ENCODE measurements at places on chromosomes 6 and 20. TPM values are rescaled to one million over a fixed set of nuclear protein-coding genes. Genes with fewer than 3 reads are reported as not detected.

DNA sequence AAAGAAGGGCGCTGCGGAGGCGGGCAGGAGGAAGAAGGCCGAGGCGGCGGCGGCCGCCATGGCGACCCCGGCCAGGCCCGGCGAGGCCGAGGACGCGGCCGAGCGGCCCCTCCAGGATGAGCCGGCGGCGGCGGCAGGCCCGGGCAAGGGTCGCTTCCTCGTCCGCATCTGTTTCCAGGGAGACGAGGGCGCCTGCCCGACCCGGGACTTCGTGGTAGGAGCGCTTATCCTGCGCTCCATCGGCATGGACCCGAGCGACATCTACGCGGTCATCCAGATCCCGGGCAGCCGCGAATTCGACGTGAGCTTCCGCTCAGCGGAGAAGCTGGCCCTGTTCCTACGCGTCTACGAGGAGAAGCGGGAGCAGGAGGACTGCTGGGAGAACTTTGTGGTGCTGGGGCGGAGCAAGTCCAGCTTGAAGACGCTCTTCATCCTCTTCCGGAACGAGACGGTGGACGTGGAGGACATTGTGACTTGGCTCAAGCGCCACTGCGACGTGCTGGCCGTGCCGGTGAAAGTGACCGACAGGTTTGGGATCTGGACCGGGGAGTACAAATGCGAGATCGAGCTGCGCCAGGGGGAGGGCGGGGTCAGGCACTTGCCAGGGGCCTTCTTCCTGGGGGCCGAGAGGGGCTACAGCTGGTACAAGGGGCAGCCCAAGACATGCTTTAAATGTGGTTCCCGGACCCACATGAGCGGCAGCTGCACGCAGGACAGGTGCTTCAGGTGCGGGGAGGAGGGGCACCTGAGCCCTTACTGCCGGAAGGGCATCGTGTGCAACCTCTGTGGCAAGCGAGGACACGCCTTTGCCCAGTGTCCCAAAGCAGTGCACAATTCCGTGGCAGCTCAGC is 780 bp downstream of the ZCCHC3 start:
- H3K27ac ChIP-seq: peak overlapping the region; percentile 98
- DNase-seq: peak; percentile 65
- H3K27me3 ChIP-seq: no peaks in the 10 kb centered on the region
- no peaks in the 10 kb centered on the region for H3K4me1 ChIP-seq
- H3K4me3 ChIP-seq: peak overlapping the region; percentile 79

DNA sequence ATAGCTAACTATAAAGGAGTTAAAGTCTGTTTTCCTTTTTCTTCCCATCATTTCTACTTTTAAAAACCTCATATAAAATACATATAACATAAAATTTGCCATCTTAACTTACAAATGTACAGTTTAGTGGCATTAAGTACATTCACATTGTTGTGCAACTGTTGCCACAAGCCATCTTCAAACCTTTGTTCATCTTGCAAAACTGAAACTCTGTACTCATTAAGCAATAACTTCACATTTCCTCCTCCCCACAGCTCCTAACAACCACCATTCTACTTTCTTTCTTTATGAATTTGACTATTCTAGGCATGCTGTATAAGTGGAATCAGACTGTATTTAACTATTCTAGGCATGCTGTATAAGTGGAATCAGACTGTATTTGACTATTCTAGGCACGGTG is 4.5 kb downstream of the CCDC170 start:
- H3K4me3 ChIP-seq: no peak overlapping the region
- no peaks in the 10 kb centered on the region for H3K36me3 ChIP-seq
- DNase-seq: no peak
- H3K27me3 ChIP-seq: no peaks in the 10 kb centered on the region
- H3K4me1 ChIP-seq: no peaks in the 10 kb centered on the region

- H3K27ac ChIP-seq: no peak overlapping the region
- no peaks in the 10 kb centered on the region for H3K27me3 ChIP-seq
- DNase-seq: no peak
- no peak overlapping the region for H3K4me3 ChIP-seq
These were observed 11.0 kb downstream of the ROS1 start for GRCh38 chr6:117414770-117415169.

GRCh38 chr6:55882718-55883569 is 7.6 kb upstream of the BMP5 start:
- H3K4me3 ChIP-seq: no peak overlapping the region
- H3K36me3 ChIP-seq: no peaks in the 10 kb centered on the region
- no peak overlapping the region for H3K27ac ChIP-seq
- no peaks in the 10 kb centered on the region for H3K27me3 ChIP-seq
- no peaks in the 10 kb centered on the region for H3K4me1 ChIP-seq

GRCh38 chr6:134666125-134666524 is 283.8 kb downstream of the ALDH8A1 start:
- H3K4me3 ChIP-seq: no peak overlapping the region
- H3K27ac ChIP-seq: no peak overlapping the region
- no peaks in the 10 kb centered on the region for H3K4me1 ChIP-seq
- H3K27me3 ChIP-seq: no peaks in the 10 kb centered on the region
- no peak for DNase-seq
- no peaks in the 10 kb centered on the region for H3K36me3 ChIP-seq

- H3K4me3 ChIP-seq: peak overlapping the region; percentile 28
- no peak for DNase-seq
- no peaks in the 10 kb centered on the region for H3K27me3 ChIP-seq
- H3K36me3 ChIP-seq: no peaks in the 10 kb centered on the region
- H3K4me1 ChIP-seq: no peaks in the 10 kb centered on the region
These were observed 1.7 kb downstream of the SLC22A3 start for GRCh38 chr6:160349814-160350350.

DNA sequence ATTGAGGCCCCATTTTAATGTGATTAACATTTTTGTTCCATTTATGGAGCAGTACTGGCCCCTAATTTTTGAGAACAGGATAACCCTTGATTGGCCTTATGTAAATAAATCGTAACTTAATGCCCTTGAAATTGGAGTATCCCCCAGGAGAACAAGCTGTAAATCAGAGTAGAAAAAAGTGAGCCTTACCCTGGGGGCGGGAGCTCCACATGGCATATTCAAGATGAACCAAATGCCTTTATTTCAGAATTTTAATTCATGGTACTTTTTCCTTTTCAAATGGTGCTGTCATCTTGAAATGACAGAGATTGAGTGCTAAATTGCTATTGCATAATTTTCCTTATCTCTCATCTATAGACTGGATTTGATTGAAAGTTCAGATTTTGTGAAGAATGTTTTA is 809.5 kb upstream of the FLRT3 start:
- DNase-seq: no peak
- no peak overlapping the region for H3K4me3 ChIP-seq
- no peaks in the 10 kb centered on the region for H3K36me3 ChIP-seq
- H3K27me3 ChIP-seq: no peaks in the 10 kb centered on the region

- H3K27ac ChIP-seq: no peak overlapping the region
- no peak for DNase-seq
- H3K4me1 ChIP-seq: no peaks in the 10 kb centered on the region
- no peaks in the 10 kb centered on the region for H3K27me3 ChIP-seq
- H3K36me3 ChIP-seq: no peaks in the 10 kb centered on the region
- no peak overlapping the region for H3K4me3 ChIP-seq
These were observed 356.9 kb downstream of the KIF16B start for GRCh38 chr20:16216227-16216913.

SYTL3 gene
- 3.7 TPM for total RNA-seq

PYGB gene
- 49.6 TPM for total RNA-seq

MAP7 gene
- 0.91 TPM for total RNA-seq

TTLL9 gene
- total RNA-seq: under 0.01 TPM
